Bronchial epithelial cell (primary cell): ENCODE measurements at places on chromosomes 4 and X.

GRCh38 chr4:147809211-147809610, 77.3 kb downstream of the ARHGAP10 start:
- DNase-seq = no peak

- no peak for DNase-seq
Measured at GRCh38 chr4:7569810-7570783, 135.4 kb upstream of the PSAPL1 start.

GRCh38 chrX:40877887-40878286, 142.5 kb upstream of the MED14 start:
- peak; percentile 23 for DNase-seq

DNA sequence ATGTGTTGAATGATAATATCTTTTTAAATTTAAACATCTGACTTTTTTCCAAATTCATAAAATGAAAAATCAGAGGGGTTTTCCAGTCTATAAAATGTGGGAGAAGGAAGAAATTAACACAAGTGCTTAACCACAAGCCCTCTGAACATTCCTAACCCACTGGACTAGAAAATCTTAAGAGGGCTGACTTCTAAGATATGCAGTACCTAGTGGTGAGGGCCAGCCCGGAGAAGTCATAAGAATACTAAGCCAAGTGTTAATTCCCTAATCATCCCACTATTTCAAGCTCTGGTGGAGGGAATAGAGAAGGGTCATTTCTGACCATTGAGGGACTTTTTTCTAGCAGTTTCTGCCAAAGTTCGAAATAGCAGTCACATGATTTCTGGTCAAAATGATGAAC, 86.9 kb upstream of the NEIL3 start:
- DNase-seq = no peak

GRCh38 chr4:20394512-20394911, 142.8 kb downstream of the SLIT2 start:
- DNase-seq = no peak

DNA sequence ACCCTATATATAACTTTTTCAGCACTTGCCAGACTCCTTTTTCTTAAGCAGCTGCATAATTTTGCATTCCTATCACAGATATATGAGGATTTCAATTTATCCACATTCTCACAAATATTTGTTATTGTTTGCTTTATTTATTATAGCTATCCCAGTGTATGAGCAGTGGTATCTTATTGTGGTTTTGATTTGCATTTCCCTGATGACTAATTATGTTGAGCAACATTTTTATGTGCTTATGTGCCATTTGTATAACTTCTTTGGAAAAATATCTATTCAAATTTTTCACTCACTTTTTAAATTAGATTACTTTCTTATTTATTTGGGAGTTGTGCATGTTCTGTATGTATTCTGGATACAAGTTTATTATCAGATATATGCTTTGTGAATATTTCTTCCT, 361.9 kb downstream of the KCTD8 start:
- DNase-seq = peak; percentile 39

GRCh38 chr4:12926189-12927066, 557.7 kb downstream of the RAB28 start:
- no peak for DNase-seq

DNA sequence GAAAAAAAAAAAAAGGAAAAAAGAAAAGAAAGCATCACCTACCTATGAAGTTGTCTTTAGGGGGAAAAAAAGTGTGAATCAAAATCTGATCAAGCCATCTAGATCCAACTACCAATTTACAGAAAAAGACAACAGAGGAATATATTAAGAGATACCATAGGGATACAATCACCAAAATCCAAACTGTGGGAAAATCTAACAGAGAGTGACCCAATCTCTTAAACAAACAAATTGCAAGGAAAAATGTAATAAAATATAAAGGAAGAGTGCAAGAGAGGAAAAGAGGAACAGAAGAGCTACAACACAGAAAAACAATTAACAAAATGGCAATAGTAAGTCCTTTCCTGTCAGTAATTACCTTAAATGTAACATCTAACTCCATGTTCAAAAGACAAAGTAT, 19.0 kb downstream of the THOC2 start:
- no peak for DNase-seq

DNA sequence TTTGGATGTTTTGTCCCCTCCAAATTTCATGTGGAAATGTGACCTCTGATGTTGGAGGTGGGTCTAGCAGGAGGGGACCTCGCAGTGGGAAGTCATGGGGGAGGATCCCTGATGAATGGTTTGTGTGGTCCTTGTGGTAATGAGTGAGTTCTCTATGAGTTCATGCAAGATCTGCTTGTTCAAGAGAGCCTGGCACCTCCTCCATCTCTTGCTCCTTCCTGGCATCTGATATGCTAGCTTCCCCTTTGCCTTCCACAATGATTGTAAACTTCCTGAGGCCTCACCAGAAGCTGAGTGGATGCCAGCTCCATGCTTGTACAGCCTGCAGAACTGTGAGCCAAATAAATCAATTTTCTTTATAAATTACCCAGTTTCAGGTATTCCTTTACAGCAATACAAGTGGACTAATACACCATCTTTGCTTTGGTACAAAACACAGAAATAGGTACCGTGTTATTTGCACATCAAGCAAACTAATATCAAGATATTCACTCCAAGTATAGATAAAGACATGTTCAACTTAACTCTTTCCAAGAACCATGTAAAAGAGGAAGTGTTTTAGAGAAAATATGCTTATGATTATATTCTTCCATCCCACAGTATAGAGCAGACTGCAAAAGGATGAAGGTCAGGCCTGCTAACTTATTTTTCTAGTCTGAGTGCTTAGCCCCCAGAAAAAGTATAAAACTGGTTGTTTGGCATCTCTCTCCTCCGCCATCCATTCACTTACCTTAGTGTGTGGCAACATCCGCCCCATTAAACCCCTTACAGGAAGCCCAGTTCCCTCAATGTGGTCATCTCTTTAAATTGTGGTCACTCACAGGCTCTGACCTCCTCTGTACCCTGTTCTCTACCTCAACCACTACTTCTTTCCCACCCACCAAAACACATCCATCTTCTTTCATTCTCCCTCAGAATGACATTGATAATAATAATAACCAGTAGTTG, 6.7 kb downstream of the ARAP2 start:
- no peak for DNase-seq

- DNase-seq = no peak
Measured at GRCh38 chrX:2801223-2801622, 27.5 kb upstream of the GYG2 start.

DNA sequence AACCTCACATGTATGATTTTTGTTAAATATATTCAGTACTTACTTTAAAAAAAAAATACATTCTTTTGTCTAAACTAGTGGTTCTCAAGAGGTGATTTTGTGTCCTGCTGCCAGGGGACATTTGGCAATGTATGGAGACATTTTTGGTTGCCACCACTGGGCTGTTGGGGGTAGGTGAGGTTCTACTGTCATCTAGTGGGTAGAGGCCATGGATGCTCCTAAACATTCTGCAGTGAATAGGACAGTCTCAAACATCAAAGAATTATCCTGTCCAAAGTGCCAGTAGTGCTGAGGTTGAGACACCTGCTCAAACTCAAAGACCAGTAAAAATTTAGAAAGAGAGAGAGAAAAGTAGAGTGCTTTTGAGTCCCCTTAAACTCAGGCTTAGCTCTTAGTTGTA, 32.9 kb upstream of the PGM2 start:
- peak; percentile 14 for DNase-seq
